Activated T-helper 1 cell treated with Interleukin-2 at 50 U/mL for 16 hours (primary cell): ENCODE measurements at places on chromosomes 13 and 19.

GRCh38 chr13:23810685-23811240 lies 78.4 kb downstream of the MIPEP start:
- no peak for DNase-seq

GRCh38 chr19:11560404-11561051 lies 1.5 kb upstream of the ELOF1 start:
- DNase-seq = peak; percentile 18

DNA sequence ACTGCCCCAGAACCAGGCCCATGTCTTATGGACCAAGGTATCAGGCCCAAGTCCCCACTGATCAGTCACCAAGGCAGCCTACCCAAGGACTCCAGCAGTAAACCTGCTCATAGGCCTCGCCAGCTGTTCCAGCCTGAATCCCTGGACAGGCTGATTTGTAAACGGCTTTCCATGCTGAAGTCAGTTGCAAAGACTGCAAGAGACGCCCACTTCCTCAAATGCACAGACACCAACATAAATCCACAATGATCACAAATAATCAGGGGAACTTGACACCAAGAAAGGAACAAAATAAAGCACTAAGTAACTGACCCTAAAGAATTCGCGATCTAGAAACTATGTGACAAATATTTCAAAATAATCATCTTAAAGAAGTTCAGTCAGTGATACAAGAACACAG lies 75.2 kb downstream of the RXFP2 start:
- DNase-seq = no peak

GRCh38 chr19:47022140-47022536 lies 2.5 kb downstream of the NPAS1 start:
- no peak for DNase-seq

DNA sequence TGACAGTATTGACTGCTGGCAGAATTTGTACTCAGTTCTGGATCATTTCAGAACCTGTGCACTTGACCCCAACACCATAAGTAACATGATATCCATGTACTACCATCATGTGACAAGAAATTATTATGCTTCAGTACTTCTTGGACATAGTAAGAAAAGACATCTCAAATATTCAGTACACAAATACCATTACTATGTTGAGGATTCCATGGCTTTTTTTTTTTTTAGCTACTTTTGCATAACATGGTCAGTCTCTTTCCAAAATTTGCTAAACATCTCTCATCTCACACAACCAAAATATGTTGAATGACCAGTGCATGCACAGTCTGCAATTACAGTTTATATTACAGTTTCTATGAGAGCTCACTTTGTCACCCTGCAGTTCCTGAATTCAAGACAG lies 85.3 kb downstream of the FLT1 start:
- no peak for DNase-seq

- DNase-seq = no peak
Observed at GRCh38 chr19:16001481-16002312, 52.9 kb downstream of the OR10H4 start.

GRCh38 chr19:38055010-38055409 lies 148.0 kb downstream of the SIPA1L3 start:
- no peak for DNase-seq

GRCh38 chr13:97298816-97299215 lies 76.7 kb downstream of the MBNL2 start:
- DNase-seq = no peak
